ENCODE measurements at places on chromosomes 1 and 21.

DNA sequence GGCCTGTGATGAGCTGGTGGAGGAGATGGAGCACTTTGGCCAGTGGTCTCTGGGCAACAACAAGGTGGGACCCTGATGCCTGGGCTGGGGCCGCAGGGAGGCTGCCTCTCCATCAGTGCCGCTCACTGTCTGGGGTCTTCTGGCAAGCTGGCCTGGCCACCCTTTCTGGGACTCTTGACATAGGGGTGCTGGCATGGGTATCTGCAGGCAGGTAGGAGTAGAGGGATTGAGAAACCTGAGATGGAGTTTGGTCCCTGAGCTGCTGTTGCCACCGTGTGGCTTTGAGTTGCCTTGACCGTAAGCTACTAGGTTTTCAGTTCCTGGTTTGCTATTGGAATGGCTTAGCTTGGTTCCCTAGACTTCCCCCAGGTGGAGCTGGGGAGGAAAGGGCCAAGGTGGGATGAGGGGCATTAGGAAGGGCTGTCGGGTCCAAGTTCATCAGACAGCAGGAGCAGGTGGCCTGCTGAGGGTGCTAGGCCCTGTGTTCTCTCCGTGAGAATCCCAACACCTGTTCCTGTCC, 13.2 kb upstream of the MFN2 start:
- peak; percentile 37 for DNase-seq

DNA sequence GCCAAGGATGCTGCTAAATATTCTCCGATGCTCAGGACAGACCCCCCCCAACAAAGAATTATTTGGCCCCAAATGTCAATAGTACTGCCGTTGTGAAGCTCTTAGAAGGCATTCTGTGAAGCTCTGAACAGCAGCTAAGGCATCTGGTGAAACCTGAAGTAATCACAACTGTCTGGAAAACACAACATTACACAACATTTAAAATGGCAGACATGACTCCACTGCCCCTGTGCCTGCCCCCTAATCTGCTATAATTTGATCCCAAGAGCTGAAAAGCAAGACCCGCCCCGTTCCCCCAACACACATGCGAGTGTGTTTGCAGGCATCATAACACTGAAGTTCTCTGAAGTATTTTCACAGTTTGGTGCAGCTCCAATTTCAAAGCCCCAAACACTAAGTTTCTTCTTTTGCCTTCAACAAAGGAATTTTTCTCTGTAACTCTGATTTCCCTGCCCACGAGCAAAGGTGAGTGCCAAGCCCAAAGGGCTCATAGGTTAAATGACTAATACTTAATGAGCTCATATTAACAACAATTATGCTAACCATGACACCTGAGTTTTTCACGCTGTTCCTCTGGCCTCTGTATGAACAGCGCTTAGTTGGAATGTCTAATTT, 129.2 kb downstream of the CLIC6 start:
- DNase-seq = no peak

DNA sequence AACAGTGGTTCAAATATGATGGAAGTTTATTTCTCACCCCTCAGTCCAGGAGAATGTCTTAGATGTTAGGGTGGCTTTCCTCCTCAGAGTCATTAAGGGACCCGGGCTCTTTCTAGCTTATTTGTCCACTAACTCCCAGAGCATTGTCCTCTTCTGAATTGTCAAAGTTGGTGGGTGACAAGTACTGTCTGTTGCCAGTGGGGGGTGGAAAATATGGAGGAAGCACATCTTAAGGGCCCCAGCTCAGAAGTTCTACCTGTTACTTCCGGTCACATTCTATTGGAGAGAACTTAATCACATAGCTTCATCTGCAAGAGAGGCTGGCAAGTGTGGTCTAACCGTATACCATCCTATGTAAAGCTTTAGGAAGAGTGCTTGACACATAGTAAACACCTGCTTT, 7.1 kb downstream of the CLIC4 start:
- DNase-seq = no peak

DNA sequence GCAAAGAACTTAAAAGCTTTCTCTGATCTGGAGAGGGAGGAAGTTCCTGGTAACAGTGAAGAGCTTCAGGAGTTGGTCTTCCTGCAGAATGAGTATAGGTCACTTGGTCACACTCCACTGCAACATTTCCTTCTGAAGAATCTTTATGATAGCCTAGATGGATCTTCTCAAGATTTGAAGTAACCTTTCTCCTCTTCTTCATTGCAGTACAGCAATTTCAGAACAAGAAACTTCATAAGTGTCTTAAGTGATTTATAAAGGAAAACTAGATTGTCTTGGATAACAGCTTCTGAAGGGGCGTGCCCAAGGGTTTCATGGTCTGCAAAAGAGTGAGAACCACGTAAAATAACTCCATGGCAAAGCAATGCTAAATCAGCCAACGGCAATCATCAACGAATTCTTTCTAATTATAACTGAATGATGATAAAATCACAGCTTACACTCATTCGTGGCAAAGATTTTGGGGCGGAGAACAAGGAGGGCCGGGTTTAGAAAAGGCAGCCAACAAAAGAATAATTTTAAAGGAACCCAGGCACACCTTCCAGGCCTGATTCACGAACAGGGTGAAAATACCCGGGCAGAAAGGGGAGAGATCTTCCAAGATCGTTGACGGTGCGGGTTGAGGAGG, 53.9 kb upstream of the ASPM start:
- DNase-seq = peak; percentile 24

- DNase-seq = no peak
Measured at GRCh38 chr1:202014915-202015661, 4.7 kb downstream of the ELF3 start.

DNA sequence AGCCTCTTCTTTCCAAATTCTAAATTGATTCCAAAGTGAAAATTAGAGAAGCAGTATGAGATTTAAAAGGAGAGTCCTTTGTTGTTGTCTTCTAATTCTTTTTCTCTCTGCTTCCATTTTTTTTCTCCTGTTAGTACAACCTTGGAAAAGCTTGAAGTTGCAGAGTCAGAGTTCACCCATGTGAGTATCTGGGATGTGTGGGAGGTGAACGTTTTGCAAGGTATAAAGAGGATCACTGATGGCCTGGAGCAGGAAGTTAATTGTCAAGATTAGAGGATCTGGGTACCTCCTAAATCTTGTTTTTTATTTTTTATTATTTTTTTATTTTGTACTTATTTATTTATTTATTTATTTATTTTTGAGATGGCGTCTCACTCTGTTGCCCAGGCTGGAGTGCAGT, 7.7 kb upstream of the PSMD4 start:
- DNase-seq = no peak

GRCh38 chr1:116451702-116452101, 78.7 kb downstream of the ATP1A1 start:
- DNase-seq = no peak

- peak; percentile 84 for DNase-seq
Measured at GRCh38 chr1:55724551-55725325, 509.6 kb upstream of the USP24 start.

GRCh38 chr1:64131155-64131554, 72.3 kb upstream of the UBE2U start:
- DNase-seq = no peak

- no peak for DNase-seq
Measured at GRCh38 chr21:46532080-46532479, 72.8 kb downstream of the S100B start.

DNA sequence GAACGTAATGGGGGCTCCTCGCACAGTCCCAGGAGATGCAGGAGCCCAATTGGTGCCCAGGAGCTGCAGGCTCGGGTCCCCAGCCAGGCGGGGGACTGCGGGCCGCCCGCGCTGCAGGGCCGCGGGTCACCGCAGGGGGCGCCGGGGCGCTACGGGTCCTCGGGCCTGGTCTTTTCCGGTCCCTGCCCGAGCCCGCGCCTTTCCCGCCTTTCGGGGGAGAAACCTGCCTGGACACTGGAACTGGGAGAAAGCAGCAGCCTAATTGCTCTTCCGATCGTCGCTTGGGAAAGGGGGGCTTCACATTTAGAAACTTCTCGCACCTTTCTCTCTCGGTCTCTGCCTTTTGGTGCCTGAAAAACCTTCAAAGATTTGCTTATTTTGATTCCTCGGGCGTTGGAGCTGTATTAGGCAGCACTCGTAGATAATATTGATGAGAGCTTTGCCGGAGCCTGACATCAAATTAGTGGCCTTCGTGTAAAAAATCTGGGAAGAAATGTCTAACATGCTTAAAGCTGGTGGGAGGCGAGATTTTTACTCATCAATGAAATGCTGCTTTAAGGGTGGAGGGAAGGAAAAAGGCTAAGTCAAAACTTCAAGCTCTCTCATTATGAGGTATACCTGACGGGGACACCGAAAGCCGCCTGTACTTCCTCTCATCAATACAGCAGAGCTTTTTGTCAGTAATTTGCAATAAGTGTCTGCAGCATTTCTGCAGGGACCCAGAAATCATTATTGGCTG, 12.6 kb upstream of the BARHL2 start:
- no peak for DNase-seq

GRCh38 chr1:178094739-178095645, 1.1 kb downstream of the RASAL2 start:
- DNase-seq = peak; percentile 57

DNA sequence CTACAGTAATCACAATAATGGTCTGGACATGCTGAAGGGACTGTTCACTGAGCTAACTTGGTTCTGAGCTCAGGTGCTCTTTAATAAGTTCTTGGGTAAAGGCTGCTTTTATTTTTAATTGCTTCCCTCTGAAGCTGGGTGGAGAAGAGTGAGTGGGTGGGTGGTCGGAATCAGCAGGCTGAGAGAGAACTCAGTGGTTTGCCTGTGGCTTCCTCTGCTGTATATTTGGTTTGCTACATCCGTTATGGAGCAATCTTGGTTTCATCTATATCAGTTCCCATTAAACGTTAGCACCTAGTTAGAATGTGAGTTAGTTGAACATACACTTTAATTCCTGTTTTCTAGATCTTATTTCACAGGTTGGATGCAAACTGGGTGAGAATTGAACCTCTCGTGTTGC, 23.3 kb downstream of the CNIH4 start:
- DNase-seq = no peak

GRCh38 chr1:168050880-168051279, 85.8 kb downstream of the GPR161 start:
- DNase-seq = no peak
